Cardiac ventricle fibroblast (primary cell): ENCODE measurements at places on chromosomes 6 and 20. TPM values are rescaled to one million over a fixed set of nuclear protein-coding genes. Genes with fewer than 3 reads are reported as not detected.

The PRKN gene
- total RNA-seq: 3.4 and 8.4 TPM in 2 replicates

The LTV1 gene
- 15.1 and 15.2 TPM in 2 replicates for total RNA-seq

The ISM1 gene
- not detected in 2 replicates for total RNA-seq

The DSP gene
- total RNA-seq: 0.29 and 0.31 TPM in 2 replicates

The HMGCLL1 gene
- total RNA-seq: not detected in 2 replicates

The COL19A1 gene
- total RNA-seq: not detected in 2 replicates
